Activated naive CD4-positive, alpha-beta T cell treated with Interleukin-2 at 50 U/mL for 16 hours (primary cell): ENCODE measurements at places on chromosomes 11 and 22.

GRCh38 chr22:48241658-48242057 lies 1479.2 kb downstream of the TBC1D22A start:
- no peak for DNase-seq

DNA sequence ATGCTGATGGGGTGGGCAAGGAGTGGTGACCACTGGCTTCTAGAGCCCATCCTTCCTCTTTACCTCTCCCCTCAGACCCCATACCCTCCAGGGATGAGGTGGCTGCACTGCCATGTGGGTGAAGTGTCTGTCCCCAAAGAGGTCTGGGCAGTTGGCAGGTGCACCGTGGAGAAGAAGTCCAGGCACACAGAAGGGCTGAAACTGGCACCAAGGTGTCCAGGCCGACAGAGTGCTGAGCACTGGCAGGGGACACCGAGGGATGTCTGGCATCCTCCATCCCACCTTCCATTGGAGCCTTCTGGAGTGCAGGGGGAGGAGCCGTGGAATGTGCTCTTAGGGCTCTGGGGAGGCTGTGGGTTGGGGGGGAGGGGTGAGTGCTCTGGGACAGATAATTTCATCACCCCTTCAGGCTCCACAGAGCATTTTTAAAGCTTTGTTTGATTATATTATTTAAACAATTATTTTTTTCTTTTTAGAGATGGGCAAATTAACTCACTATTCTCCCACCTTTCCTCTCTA lies 37.9 kb downstream of the PKNOX2 start:
- DNase-seq, result no peak

DNA sequence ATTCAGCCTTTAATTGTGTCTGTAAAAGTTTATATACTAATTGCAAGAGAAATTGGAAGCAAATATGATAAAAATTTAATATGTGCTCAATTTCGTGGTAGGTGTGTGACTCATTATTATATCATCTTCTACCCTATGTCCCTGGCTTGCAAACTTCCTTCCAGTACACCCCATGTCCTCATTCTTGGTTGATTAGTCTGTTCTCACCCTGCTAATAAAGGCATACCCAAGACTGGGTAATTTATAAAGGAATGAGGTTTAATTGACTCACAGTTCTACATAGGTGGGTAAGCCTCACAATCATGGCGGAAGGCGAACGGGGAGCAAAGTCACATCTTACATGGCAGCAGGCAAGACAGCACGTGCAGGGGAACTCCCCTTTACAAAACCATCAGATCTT lies 11.9 kb downstream of the MRGPRX3 start:
- DNase-seq, result no peak

DNA sequence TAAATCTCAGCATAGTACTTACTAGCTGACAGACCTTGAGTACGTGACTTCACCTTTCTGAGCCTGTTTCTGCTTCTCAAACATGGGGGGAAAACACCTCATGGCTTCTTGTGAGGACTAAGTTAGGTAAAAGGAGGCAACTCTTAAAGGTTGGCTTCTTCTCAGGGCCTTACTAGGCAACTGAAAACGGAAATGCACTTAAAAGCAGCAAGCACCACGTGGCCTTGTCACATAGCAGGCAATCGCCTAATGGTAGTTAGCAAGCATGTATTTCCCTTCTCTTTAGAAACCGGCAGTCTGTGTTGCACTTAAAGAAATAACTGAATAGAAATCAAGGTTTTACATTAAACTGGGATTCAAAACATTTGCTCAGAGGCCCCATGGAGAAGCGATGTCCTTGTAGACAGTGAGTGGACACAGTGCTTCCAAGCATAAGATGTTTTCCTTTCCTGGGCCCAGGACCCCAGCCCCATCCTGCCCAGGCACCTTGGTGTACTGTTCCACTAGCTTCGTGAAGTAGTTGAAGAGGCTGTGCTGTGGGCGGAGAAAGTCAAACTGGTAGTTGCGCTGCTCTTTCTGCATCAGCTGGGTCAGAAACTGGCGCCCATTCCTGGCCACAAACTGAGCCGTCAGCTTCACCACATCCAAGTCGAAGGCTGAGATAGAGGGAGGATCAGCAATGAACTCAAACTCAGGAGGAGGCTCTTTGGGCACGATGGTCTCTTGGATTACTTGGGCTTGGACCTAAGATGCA lies 12.1 kb downstream of the SF3A1 start:
- peak; percentile 58 for DNase-seq

DNA sequence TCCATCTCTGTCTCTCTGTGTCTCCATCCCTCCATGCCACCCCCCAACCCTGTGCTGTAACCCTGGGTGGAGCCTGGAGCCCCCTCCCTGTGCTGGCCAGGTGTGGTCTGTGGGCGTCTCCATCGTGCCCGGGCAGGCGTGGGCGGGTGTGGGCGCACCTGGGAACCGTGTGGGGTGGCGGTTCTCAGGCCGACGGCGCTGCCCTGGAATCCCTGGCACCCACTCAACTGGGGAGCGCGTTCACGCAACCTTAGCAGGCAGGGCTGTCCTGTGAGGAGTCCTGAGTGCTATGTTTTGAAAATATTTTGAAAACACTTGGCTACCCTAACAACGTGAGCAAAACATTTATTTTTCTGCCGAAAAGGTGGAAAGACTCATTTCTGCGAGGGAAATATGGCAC lies 4.7 kb downstream of the TNNT3 start:
- no peak for DNase-seq

DNA sequence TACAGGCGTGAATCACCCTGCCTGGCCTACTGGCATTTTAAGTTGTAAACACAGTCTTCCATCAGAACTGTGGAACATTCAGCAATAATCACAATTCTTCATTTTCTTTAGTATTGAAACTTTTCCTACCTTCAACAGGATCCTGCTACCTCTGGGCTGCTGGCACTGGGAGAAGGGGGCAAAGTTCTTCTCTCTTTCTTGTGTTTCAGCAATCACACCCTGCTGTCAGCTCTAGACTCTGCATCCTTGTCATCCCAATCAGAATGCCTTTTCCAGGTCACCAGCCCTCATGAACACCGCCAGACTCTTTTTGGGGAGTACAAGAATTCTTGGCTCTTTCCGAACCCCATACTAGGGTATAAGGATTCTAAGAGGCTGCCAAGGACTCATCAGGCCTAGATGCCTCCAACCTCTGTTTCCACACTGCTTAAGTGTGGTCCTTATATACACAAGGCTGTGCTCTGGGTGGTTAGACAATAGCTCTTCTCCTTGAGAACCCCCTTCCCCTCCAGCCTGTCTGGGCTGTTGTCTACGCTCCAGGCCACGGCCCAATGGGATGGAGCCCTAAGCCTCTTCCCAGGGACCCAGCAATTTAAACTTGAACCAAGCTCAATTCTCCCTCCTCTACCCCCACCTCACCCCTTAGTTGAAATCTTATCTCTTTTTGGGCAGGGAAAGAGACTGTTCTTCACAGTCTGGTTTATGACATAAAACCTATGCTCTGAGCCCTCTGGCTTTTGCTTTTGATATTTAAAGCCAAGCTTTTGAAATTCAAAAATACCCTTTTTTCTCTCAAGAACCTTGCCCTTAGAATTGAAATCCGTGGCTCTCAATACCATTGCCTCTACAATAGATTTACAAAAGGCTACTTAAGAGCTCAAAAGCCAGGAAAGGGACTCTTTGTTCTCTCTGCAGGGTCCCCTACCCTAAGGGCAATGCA lies 327.4 kb downstream of the BUD13 start:
- DNase-seq, result no peak

GRCh38 chr11:69541001-69541285 lies 59.5 kb downstream of the LINC01488 start:
- DNase-seq, result no peak

- no peak for DNase-seq
These were observed 208.1 kb downstream of the MYO18B start for GRCh38 chr22:25950111-25950510.

- DNase-seq, result no peak
These were observed 68.2 kb downstream of the CD82 start for GRCh38 chr11:44633641-44634040.

DNA sequence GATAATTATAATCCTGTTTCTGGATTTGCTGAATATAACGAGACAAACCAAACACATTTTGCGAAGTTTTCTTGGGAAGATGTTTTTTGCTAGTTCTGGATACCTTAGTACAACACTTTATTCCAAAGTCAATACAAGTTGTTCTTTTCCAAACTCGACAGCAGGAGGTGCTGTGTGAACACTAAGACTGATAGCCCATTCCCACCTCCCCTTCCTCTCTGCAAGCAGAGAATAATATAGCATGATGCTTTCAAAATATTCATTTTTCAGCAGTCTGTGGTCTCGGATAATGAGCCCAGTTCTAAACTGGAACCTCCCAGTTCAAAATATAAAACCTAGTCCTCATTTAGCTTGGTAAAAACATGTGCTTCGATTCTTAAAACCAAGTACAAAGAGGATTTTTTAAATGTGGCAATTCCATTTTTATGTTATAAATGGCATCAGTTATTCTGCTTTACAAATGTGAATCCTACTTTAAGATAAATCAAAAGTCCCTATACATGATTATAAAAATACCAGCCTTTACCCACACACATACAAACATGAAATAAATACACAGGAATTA lies 129.1 kb downstream of the DCDC1 start:
- no peak for DNase-seq

GRCh38 chr11:72227316-72228228 lies 3.0 kb downstream of the INPPL1 start:
- peak; percentile 1 for DNase-seq

DNA sequence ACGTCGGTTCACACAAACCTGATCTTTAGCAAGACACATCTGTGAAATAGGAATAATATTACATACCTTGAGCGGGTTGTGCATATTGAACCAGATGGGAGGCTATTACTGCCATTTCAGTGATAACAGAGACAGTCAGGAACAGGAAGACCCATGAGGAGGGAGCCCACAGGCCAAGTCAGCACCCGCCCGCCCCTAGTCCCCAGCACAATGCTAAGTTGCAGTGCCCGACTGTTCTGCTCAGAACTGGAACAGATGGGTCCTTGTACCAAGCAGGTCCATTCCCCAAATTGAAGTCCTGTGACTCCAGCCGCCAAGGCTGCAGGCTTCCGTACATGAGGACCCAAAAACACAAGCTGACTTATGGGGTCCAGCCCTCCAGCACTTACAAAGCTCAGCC lies 9.3 kb downstream of the CXCR5 start:
- no peak for DNase-seq

DNA sequence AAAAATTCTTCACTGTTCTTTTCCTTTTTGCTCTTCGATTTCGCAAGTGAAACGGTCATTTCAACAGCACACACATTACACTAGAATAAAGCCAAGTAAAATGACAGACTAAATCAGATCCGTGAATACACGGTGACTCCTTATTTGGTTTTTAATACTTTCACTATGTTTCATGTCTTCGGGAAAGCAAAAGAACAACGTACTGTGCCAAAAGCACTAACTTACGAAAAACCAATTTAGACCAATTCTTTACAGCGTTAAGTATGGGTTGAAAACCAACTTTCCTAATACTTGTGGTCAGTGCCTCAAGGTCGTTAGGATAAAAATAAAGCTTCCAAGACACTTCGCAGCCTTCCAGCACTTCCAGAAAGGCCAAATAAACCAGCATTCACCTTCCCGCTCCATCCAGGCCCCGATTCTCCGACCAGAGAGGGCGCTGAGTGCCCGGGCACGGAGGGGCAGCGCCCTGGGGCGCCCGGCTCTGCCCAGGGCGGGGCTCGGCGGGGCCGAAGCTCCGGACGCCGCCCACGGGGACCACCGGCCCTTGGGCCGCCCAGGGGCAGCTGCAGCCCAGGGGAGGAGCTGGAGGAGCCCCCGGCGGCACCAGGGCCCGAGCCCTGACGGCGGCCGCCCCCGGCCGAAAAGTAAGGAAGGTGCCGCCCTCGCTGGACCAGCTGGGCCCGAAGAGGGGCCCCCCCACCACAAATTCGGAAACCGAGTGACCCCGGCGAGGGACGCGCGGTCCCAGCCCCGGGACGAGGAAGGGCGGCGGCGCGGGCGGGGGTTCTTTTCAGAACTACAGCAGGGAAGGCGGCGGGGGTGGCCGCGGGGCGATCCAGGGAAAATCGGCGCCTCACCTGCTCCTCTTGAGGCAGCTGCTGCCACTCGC lies 499 bp downstream of the ATL3 start:
- peak; percentile 40 for DNase-seq

DNA sequence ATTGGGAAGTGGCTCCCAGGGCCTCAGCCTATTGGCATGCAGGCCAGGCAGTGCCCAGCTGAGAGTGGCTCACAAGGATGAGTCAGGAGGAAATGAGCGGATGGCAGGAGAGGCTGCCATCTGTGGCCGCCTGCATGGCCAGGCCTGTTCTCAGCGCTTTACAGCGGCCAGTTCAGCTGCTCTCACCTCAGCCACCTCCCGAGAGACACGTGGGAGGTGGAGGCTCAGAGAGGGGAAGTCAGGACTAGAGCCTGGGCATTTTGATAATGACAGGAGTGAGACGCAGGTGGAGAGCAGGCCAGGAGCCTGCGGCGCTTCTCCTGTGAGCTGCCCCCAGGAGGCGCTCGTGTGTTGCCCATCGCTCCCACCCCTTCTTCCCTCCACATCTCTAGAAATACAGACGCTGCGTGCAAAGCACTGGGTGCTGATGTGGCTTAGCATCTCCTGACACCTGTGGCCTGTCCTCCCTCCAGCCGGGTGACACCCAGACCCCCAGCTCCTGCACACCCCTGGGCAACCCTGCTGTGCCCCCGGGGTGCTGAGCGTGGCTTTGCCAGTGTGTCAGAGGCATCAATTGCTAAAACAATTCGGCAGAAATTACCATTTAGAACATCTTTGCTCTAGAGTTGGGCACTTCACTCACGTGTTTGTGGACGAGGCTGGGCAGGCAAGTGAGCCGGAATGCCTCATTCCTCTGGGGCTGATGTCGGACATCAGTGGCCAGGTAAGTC lies 21.4 kb upstream of the PANX2 start:
- DNase-seq, result peak; percentile 76

DNA sequence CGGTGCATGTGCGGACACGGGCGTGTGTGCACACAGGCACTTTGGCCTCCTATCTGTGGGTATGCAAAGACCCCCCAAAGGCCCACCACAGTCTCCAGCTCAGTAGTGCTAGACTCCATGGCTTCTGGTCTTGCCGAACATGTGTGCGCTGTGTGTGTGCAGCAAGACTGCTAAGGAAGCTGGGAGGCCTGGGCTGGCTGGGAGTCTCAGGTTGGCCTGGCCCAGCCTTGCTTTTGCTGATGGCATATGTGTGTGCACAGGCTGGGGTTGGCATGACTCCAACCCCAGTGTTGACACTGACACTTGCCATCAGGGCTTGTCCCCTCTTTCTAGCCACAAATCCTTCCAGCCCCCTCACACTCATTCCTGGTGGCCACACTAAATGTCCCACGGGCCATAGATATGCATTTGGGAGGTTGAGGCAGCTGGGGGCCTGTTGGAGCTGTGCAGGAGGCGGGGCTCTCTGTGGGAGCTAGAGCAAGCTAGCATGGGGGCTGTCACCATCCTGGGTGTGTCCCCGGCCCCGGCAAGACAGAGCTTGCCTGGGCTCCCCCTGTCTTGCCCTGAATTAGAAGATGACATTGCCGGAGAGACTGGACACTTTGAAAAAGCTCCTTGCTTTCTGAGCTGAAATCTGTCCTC lies 60.9 kb upstream of the NECTIN1 start:
- no peak for DNase-seq
